ENCODE measurements at places on chromosomes 5 and 9. TPM values are rescaled to one million over a fixed set of nuclear protein-coding genes. Genes with fewer than 3 reads are reported as not detected.

DNA sequence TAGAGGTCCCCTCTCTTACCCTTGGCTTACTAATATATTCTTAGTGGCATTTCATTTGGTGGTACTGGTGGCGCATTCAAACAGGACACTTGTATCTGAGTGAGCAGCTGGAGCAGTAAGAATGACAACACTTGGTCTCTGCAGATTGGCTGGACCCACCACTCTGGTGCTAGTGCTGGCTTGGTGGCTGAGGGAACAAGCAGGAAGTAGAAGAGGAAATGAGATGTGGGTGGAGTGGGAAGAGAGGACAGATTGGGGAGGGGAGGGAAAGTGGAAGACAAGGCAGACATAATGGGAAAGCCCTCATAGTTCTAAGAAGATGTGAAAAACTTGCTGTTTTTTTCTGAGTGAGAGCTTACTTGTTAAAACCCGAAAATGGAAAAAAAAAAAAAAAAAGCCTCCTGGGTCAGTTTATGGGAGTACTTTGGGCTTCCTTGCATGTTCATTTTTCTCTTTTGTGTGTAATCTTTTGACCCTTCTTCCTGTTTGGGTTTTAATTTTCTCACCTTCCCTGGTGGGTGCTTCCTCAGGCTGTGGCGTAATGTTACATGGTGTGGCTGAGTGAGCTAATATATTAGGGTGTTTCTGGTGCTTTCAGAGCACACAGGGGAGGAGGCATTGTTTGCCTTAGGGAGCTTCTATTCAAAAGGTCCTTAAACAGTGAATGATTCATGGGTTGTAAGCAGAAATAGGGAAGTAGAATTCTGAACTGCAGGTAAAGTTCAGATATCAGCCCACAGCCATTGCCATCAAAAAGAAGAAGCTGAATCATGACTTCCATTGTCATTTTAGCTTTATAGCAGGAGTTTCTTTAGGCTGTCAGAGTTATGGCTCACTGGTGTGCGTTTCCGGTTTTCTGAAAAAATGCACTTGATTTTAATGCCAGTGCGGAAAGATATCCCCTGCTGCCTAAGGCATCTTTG, 52.3 kb downstream of the TLE4 start:
- peak; percentile 4 for DNase-seq

- DNase-seq: no peak
Observed at GRCh38 chr5:170752257-170753215, 31.0 kb upstream of the GABRP start.

DNA sequence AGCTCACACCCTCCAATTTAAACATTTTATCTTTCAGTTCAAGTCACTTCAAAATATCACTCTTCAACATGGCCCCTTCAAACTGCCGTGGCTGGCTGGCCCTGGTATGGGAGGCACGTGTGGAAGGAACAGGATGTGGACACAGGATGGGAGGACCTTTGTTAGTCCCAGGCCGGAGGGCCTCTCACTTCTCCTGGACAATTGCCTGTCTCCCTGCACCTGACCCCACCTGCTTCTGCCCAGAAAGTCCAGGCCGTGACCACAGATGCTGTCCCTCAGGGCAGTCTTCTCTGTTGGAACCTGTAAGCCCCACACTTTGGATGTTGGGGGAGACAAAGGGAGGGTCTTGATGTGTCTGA, 19.4 kb downstream of the AMBP start:
- no peak for DNase-seq

SPATA9 gene
- not detected for total RNA-seq

DNA sequence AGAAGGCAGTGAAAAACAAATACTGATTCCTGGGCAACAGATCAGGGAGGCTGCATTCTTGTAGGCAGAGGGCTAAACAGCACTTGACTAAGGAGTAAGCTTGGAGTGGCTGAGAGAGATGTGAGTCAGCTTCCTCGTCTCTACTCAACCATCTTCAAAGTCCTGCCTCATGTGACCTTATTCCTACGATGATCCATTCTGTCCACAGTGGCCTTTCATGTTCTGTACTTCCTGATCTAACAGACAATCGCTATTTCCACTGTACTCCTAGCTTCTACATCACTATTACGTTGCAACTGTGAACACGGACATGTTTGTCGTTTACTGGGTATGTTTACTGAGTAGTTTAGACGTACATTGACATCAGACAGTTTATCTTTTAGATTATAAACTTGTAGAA, 365.4 kb downstream of the ARL15 start:
- no peak for DNase-seq

GRCh38 chr9:18623221-18624079, 149.5 kb downstream of the ADAMTSL1 start:
- no peak for DNase-seq

DNA sequence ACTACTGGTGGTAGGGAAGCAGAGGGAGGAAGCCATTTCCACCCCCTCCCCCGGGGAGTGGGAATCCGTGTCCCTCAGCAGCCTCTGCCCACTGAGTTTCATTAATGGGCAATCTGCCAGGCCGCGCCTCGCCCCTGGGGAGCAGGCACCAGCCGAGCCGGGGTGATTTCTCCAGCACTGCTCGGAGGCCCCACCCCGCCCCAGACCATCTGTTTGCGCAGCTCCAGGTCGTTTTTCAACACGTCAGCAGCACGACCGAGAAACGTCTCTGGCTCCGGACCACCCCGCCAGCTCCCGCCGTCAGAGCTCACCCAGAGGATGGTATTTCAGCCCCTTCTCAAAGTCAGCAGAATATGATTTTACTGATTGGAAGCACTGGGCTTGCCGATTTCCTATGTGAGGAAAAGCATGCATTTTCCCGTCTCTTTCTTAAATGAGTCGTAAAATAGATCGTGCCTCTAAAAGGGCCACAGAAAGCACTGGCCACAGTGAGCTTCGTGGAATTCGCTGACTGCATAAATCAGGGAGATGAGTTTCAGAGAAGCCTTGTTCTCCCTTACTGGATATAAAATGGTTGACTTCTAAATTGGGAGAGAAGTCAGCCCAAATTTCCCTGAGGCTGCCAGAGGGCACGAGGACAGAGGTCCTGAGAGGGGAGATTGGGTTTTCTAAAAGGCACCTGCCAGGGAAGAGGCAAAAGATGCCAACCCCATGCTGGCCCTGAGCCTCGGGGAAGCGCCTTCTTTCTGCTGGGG, 47.0 kb downstream of the OLFM1 start:
- no peak for DNase-seq

DNA sequence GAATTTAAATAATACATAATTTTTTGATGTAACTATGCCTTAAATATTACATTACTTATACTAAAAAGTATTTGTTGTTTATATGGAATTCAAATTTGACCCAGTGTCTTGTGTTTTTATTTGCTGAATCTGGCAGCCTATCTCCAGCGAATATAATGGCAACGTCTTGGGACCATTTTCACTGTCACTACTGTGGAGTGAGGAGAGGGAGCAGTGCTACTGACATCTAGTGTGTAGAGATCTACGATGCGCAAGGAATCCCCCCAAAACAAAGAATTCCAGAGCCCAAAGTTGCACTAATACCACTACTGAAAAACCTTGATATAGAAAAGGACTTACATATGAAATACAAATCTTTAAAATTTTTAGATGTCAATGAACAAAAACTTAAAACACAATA, 314.4 kb downstream of the DRD1 start:
- DNase-seq: no peak

All from activated T-helper 1 cell treated with anti-CD3 and anti-CD28 coated beads, Interleukin-12 subunit alpha, Interleukin-12 subunit beta, Interleukin-2, Interleukin-4 antibody, amounts not matched to agents 30 ng/mL and 10 ng/mL and 1 ng/mL, durations not matched to agents 14 hours and 24 hours and 36 hours (primary cell).